ENCODE measurements at places on chromosomes 4 and X.

GRCh38 chrX:7109049-7109531 is 38.4 kb upstream of the STS start:
- DNase-seq, result no peak

GRCh38 chr4:143082701-143083100 is 102.0 kb upstream of the USP38 start:
- DNase-seq, result no peak

DNA sequence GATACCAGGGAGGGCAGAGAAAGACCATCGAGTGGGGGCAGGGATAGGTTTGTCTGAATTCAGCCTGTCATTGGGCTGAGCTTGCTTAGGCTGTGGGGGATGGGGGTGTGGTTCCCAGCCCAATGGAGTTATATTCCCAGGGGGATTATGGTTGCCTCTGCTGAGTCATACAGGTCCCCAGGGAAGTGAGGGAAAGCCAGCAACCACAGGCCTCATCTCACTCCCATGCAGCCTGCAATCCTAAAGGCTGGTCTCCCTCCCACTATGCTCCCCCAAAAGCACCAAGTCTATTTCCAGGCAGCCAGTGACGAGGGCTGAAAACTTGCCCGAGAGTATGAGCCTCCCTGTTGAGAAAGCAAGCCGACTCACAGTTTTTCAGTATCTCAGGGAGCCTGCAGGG is 39.3 kb downstream of the AFM start:
- no peak for DNase-seq

DNA sequence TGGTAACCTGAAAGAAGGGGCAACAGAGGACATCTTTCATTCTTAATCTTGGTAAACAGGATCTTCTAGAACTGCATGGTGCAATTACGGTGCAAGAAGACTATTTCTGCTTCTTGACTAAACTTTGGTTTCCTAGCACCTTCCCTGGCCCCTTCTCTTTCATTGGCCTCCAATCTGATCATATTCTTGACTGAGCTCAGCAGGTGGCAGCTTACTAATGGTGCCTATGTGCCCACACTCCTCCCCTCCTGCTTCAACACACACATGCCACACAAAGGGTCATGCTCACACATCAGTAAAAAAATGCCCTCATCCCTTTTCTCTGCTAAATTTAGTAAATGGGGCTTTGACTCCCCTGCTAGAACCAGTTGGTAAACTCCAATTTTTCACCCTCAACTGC is 400.5 kb upstream of the MAOA start:
- DNase-seq, result no peak

DNA sequence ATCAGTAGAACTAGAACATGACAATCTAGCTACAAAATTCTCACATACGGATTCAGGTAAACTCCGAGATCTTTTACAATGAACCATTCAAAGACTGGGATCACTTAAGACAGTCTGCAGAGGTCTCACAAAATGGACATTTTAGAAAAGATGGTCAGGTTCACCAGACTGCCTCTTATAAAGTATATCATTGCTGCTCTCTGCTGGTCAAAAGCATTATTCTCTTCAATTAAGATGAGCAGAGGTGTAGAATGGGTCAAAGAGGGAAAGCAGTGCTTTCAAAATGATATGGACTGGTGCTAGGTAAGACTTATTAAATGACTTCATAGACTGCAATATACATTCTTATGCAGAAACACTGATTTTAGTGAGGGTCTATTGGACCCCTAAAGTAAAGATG is 434.7 kb downstream of the PACRGL start:
- DNase-seq, result no peak

- DNase-seq, result no peak
Observed at GRCh38 chrX:111131572-111131971, 35.6 kb downstream of the PAK3 start.

DNA sequence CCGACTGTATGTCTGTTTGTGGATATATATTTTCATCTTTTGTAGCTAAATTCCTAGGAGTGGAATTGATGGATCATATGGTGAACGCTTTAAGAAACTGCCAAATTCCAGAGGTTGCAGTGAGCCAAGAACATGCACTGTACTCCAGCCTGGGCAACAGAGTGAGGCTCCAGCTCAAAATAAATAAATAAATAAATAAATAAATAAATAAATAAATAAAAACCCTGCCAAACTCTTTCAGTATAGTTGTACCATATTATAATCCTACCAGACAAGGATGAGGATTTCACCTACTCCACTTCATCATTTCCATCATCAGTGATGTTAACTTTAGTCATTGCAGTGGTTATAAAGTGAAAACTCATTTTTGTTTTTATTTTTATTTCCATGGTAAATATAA is 325.1 kb upstream of the ANXA10 start:
- no peak for DNase-seq

- no peak for DNase-seq
Observed at GRCh38 chr4:143721317-143721716, 20.8 kb upstream of the FREM3 start.

- no peak for DNase-seq
Observed at GRCh38 chrX:70138622-70139021, 5.4 kb downstream of the IGBP1 start.

DNA sequence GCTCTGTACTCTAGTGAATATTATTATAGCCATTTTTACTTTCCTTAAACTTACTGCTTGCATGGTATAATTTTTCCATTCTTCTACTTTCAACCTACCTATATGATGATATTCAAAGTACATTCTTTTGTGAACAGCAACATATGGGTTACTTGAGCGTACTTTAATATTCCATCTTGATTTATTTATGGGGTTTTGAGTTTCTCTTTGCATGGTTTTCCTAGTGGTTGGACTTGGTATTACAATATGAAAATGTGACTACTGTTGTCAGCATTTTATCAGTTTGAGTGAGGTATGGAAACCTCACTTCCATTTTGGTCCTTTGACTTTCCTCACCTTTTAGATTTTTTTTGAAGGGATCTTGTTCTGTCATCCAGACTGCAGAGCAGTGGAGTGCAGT is 35.9 kb downstream of the ADGRG4 start:
- DNase-seq, result no peak

GRCh38 chr4:184583738-184584502 is 65.3 kb downstream of the CASP3 start:
- no peak for DNase-seq

- no peak for DNase-seq
Observed at GRCh38 chrX:33277046-33277445, 65.7 kb upstream of the DMD start.

GRCh38 chrX:119692191-119693039 is 553 bp downstream of the SEPTIN6 start:
- peak; percentile 84 for DNase-seq

DNA sequence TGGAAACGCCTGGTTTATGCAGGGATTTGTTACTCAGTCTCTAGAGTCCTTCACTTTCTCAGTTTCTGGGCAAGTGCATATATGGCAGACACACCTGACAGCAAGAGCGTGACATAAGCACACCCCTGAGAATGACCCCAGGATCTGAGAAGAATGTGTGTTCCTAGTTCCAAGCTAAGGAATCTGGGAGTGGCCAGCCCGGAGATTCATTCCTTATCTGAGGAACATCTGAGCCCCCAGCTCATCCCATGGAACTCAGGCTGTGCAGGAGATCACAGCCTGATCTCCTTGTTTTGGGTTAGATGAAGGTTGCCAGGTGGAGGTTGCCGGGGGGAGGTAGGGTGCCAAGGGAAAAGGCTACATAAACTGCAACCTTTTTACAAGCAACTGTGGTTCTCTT is 23.8 kb upstream of the KIAA0232 start:
- no peak for DNase-seq

- no peak for DNase-seq
Observed at GRCh38 chr4:174352061-174352819, 68.5 kb downstream of the CEP44 start.

- DNase-seq, result no peak
Observed at GRCh38 chr4:29052266-29052665, 1667.9 kb upstream of the PCDH7 start.

GRCh38 chr4:113236916-113237315 is 187.5 kb downstream of the ANK2 start:
- no peak for DNase-seq

GRCh38 chr4:105596684-105597083 is 44.3 kb downstream of the ARHGEF38 start:
- DNase-seq, result no peak

DNA sequence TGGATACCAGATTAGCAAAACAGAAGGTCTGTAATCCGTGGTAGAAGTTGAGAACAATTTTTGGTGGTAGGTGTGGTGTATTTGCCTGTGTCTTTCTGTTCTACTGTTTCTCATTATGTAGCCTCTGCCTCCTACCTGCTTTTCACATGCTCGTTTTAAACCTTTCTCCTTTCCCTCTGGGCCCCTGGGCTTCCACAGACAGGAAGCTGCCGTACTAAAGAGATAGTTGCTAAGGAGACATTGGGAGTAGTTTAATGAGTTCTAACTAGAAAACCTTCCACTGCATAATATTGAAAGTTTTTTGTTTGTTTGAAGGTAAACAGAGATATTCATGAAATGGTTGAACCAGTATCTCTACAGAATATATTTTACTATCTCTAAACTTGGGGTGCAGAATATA is 107.8 kb downstream of the STOX2 start:
- DNase-seq, result no peak

GRCh38 chrX:28787206-28787605 is 200.0 kb downstream of the IL1RAPL1 start:
- DNase-seq, result no peak

GRCh38 chrX:8783097-8783713 is 18.0 kb downstream of the FAM9A start:
- DNase-seq, result peak; percentile 57

GRCh38 chr4:71992571-71993312 is 39.1 kb upstream of the NPFFR2 start:
- no peak for DNase-seq

GRCh38 chr4:189021831-189022230 is 882.6 kb downstream of the TRIML1 start:
- no peak for DNase-seq

DNA sequence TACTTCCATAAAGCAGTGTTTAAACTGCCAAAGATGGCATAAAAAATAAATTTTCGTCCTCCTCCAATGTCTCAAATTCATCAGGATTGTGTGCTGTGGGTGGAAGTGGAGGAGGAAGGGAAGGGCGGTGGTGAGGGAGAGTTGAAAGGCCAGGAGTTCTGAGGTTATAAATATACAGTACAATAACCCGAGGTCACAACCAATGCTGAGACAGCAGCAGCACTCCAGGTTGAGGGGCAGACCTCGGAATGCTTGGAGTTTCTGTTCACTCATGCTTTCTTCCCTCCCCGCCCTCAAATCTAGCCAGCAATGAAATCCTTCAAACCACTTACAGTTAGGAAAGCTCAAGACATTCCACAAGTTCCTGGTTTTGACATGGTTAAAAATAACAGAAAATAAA is 134.0 kb upstream of the SMAD1 start:
- DNase-seq, result no peak

DNA sequence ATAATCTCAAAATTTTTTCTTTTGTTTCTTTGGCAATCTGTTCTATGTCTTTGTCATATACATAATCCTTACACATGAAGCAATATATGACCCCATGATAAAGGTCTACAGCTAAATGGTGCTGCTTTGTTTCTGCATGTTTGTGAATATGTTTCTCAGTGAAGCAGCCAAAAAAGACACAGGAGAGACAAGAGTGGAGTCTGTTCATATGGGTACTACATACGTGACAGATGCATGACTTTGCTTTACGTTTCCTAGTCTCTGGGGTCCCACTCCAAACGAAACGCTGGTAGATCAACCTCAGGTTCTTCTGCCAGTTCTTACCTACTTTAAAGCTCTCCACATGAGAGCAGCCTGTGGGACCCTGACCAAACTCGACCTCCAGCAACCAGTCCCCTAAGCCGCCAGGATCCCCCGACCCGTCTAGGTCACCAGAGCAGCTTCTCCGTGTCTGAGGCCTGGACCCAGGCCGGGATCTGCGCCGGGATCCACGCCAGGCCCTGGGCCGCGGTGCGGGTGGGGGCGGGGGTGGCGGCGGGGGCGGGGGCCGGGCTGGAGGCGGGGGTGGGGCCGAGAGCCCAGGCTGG is 1.5 kb downstream of the USP51 start:
- DNase-seq, result no peak

GRCh38 chr4:89509708-89510281 is 202.2 kb upstream of the GPRIN3 start:
- DNase-seq, result no peak

All from activated T-cell treated with anti-CD3 and anti-CD28 coated beads, Interleukin-2, amount 50 U/mL, for 24 hours (primary cell).